ENCODE measurements at places on chromosomes 6 and 20.

GRCh38 chr6:37126493-37126958 is 43.4 kb upstream of the PIM1 start:
- DNase-seq, result no peak

DNA sequence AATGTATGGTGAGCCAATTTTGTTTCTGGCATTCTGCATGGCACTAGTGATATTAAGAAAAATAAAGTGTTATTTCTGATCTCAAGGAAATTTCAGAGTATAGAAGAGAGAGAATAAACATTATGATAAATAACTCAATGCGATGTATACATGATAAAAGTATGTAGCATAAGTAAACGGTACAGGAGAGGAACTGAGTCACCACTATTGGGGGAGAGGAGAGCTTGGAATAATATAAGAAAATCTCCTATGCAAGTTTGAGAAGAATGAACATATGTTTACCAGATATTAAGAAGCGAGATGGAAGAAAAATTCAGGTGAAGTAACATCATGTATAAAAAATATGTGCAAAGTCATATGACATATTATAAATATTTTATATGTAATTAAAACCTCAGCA is 1230.3 kb upstream of the CITED2 start:
- DNase-seq, result no peak

DNA sequence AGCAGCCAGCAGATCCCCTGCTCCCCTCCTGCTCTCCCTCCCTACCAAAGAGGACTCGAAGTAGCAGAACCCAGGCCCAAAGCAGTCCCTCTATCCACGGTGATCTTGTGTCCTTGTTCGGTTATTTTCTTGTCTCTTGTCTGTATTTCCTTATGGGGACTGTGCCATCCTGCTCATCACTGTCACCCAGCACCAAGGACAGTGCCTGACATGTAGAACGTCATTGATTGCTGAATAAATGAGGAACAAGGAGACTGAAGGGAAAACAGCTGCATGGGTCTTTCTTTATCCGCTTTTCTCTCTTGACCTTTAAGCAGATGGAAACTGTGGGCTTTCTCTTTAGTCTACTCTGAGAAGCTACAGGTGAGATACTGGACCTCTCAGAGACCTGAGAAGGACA is 29.4 kb upstream of the ZNF831 start:
- DNase-seq, result peak; percentile 20

- peak; percentile 27 for DNase-seq
These were observed 15.9 kb downstream of the NDUFAF5 start for GRCh38 chr20:13800728-13801134.

GRCh38 chr6:32132110-32132509 is 2.0 kb upstream of the FKBPL start:
- DNase-seq, result no peak

DNA sequence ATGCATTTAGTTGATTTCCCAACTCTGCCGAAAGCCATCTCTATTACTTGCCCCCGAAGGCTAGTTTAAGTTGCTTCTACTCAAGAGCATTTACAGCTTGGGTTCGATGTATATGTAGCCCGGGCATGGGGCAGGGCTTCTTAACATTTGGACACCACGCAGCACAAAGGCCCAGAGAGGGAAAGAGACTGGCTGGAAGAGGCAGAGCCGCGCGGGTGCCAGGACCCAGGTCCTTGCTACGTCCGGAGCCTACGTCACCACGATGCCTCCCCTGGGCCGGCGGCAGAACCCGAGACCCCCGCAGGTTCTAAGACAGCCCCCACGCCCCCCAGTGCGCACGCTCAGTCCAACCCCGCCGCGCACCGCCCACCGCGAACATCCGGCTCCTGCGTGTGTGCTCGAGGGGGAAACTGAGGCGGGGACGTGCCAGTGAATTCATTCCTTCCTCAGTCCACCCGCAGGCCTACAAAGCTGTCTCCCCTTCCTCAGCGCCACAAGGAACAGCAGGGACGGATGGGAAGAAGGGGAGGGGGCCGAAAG is 367 bp upstream of the PCIF1 start:
- DNase-seq, result no peak

Data from KBM-7 (cell line).